NCI-H1930 (cell line): ENCODE measurements at places on chromosomes 11 and 22.

DNA sequence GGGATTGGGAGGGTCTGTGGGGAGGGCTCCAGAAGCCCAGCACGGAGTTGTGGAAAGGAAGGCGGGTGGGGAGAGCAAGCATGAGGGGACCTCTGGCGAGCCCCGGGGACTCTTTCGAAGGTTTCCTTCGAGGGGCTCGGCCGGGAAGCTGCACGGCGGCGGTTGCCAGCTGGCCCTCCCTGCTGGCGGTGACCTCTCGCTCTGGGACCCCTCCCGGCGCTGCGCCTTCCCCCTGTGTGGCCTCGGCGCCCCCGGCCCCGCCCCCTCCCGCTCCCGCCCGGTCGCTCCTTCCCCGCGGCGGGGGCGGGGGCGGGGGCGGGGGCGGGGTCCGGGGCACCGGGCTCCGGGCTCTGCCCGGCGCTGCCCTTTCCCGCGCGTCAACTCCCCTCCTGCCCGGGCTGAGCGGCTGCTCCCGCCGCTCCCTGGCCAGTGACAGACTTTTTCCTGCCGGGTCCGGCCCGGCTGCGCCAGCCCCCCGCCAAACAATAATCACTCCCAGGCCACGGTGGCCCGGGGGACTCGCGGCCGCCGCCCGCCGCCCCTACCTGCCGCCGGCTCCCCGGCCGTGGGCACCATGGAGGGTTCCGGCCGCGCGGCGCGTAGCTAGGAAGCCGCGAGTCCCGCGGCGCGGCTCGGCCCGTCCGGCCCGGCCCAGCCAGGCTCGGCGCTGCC lies 941 bp downstream of the CLCF1 start:
- no peak for DNase-seq

DNA sequence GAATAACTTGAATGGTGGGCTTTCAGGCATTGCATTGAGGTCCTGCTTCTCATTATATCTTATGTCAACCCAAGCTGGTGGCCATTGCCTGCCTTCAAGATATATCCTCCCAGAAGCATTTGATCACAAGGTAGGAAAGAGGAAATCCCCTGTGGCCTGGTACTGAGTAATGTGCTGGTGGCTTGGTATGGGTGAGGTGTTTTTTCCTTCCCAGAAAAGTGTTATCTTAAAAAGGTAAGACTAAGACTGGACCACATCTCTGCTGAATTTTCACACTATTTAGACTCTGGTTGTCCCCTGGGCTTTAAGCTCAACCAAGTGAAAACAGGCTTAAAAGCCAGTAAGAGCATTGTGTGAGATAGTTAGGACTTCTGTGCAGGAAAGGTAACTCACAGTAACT lies 3.7 kb downstream of the INSC start:
- no peak for DNase-seq

DNA sequence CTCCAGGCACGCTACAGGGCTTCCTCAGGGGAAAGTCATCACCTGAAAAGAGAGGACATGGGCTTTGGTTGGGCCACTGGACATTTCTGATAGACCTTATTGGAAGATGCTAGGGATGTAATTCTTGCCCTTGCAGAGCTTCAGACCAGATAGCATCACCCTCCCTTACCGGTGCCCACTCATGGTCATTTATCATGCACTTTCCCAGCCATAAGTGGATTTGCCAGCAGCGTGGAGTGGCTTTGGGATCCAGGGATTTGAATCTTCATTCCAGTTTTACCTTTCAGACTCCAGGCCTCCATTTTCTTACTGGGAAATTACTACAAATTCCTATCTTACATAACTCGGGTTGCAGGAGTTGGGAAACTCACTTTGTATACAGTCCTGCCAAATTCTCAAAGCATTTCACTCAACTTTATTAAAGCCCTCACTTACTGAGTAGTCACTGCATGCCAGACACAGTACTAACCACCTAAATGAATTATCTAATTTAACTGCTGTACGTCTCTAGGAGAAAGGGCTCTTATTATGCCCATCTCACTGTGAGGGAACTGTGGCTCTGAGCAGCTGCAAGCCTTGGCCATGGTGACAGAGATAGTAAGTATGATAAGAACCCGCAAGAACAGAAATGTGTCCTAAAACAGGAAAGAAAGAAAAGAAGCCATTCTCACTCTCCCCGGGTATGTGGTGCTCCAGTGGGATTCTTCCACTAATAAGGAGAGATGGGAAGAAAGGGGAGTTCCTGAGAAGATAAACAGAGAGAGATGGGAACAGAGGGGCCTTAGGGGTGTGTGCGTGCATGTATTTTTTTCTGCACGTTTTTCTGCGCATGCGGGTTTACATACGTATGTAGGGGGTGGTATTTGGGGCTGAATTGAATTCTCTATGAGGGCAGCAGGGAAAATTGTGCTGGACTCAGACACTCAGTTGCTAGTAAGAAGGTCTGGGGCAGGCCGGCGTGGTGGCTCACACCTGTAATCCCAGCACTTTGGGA lies 9.7 kb downstream of the CHRM1 start:
- DNase-seq: no peak

DNA sequence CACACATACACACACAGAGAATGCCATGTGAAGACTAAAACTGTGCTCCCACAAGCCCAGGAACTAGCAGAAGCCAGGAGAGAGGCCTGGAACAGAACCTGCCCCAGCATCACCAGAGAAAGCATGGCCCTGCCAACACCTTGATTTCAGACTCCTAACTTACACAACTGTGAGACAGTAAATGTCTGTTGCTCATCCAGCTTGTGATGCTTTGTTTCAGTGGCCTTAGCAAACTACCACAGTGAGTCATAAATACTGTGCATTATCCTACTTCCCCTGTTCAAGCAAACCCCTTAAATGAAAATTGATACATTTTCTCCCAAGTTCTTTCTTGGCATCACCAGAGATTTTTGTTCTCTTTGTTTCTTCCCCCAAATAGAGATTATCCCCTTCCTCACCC lies 1539.4 kb upstream of the TENM4 start:
- no peak for DNase-seq

GRCh38 chr11:39651857-39652461 lies 1807.5 kb downstream of the LRRC4C start:
- no peak for DNase-seq

- DNase-seq: no peak
Observed at GRCh38 chr11:68354148-68354872, 41.9 kb downstream of the LRP5 start.

DNA sequence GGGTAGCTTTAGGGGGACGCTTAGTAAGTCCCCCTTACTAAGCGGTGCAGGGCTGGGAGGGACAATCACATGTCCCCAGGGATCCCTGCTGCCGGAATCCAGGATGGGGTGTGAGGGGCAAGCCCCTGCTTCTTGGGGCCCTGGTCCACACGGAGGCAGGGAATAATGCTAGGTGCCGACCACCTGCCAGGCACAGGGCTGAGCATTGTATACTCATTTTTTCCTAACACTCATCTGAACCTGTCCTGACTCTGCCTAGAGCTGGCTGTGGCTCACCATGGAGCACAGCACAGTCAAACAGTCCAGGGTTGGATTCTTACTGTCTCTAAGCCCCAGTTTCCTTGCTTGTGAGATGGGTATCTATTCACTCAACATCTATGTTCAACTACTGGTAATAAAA lies 1.4 kb upstream of the LTBP3 start:
- DNase-seq: no peak

GRCh38 chr11:128484172-128484571 lies 103.2 kb downstream of the ETS1 start:
- DNase-seq: no peak
